ENCODE measurements at places on chromosomes 11 and 22.
A peak's percentile ranks its signal among the peaks of the same experiment; 100 is the strongest.

DNA sequence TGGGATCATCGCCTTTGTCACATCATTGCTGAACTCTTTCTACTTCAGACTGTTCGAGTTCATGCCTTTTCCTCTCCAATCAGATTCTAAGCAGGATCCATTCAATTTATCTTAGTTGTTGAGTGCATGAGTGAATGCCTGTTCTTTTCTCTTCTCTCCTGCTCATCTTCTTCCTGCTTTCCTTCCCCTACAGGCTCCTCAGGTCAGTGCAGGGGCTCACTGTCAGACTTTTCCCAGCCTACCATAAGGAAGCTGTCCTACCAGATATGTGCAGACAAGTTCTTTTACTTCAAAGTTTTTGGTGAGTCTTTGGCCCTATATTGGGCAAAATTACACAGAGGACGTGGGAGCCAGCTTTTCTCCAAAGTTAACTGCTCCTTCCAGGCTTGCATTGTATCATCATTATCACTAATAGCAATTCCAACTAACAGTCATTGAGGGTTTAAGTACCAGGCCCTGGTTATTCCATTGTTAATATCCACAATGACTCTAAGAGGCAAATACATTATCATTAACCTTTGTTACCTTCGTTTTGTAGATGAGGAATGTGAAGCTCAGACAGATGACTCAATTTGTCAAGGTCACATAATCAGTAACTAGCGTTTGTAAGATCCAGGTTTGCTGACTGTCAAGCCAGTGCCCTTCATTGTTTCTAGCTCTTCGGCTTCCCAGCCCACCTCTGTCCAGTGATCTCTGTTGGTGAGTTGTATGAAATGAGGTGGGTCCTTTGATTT lies 30.4 kb downstream of the OR6Q1 start:
- peak; percentile 8 for DNase-seq

GRCh38 chr22:28120691-28121592 lies 201.9 kb upstream of the PITPNB start:
- DNase-seq = no peak

DNA sequence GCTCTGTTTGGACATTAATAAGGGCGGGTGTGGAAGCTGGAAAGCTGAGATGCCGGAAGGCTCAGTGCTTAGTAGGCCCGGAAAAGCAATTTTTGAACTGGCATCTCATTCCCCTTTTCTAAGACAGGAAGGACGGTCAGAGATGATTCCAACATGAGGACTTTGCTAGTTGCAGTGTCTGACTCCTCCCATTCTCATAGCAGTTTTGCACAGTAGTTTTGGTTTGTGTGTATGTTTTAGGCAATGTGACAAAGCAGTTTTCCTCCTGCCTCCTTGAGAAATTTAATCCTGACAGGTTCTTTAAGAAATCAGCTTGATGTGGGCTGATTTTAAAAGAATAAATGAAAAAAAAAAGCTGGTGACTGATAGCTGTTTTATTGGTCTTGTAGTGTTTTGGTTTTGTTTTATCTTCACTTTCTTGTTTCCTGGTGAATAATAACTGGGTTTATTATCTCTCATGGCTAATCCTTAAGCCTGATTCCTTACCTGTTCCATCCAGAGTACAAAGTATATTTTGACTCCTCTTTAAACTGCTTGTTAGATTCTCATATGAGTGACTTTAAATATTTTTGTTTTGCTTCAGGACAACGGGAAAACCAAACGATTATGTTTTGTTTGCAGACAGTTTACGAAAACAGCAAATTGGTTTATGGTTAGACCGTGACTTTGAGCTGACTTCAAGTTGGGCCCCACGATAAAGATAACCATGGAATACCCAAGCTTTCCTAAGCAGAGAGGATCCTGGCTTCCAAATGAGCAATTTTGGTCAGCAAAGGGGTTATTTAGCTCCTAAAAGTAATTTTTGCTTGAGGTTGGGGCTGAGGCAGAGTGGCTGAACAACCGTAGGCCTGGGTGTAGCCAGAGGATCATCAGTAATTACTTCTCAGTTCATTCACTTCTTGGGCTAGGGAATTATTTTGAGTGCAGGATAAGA lies 3.4 kb downstream of the PTPRJ start:
- peak; percentile 31 for DNase-seq

- no peak for DNase-seq
These were observed 6.8 kb downstream of the OR4D10 start for GRCh38 chr11:59479906-59480305.

DNA sequence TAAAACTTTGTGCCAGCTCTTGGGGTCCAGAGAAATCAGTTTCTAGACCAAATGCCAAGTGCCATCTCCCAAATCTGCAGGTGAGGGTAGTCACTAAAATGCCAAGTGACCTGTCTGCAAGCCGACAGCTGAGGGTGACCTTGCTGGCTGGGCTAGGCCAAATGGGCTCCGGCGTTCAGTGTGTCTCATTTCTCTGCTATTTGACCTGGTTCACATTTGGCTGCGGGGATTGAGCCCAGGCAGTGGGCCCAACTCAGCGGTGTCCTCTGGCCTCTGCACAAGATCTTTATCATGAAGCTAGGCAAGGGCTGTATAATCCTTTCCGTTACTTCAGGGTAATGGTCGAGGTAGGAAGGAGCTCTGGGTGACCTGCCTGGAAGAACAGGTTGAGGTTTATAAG lies 87.5 kb downstream of the SNX19 start:
- peak; percentile 52 for DNase-seq

DNA sequence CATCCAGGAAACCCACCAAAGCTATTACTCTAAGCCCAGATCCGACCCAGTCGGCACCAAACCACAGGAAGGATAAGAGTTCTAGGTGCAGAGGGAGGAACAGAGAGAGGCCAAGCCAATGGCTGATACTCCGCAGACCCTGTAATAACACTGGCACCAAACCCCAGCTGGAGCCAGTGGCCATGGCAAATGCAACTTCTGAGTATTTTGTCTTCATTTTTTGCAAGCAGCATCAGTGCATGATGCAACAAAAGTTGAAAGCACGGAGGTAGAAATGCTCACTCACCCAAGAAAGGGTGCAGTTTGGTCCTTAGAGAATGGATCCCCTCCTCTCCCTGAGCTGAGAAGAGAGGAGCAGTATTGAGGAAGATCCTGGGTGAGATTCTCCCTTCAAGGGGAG lies 2.8 kb downstream of the TMEM121B start:
- no peak for DNase-seq

DNA sequence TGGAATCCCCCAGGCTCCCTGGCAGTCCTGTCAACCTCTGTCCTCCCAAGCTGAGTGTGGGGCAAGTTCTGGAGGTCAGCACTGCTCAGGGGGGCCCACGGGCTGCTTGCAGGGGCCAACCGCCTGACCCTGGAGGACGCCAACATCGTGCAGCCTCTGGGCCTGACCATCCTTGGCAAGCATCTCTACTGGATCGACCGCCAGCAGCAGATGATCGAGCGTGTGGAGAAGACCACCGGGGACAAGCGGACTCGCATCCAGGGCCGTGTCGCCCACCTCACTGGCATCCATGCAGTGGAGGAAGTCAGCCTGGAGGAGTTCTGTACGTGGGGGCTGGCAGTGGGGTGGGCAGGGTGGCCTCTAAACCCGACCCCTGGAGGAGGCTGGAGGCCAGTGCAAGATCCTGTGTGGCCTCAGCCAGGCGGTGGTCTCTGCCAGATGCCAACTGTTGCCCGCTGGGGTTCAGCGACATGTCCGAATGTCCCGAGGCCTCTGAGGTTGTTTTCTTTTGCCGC lies 34.6 kb upstream of the PPP6R3 start:
- DNase-seq = no peak

DNA sequence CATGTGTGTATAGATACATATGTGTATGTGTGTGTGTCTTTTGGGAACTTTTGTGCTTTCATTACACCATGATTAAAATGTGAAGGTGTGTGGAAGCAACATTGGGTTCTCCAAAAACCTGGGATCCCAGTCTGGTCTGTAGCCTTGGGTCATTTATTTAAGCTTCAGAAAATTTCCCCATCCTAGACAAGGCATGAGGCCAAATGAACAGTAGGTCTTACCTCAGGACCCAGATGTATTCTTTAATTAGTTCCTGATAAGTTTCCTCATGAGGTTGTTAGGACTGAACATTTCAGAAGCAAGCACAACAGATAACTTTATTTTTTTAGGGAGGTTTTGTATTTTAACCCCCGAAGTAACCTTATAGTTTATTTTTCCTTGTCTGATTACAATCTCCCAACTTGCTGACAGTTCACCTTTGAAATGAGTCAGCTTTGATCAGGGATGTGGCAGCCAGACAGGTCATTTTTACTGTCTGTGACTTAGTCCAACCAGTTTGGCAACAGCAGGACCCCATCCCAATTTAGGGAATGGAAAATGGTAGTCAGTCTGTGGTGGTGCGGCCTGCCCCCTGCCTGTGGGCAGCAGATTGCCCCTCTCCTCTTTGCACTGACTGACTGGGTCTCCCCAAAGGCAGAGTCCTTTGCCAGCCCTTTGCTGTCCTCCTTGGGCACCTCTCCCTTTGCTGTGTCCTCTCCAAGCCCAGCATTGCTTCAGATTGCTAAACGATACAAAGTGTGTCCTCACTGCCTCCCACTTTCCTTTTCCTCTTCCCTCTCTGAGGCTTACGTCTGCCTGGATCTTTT lies 88.3 kb downstream of the NAV2 start:
- DNase-seq = peak; percentile 34

DNA sequence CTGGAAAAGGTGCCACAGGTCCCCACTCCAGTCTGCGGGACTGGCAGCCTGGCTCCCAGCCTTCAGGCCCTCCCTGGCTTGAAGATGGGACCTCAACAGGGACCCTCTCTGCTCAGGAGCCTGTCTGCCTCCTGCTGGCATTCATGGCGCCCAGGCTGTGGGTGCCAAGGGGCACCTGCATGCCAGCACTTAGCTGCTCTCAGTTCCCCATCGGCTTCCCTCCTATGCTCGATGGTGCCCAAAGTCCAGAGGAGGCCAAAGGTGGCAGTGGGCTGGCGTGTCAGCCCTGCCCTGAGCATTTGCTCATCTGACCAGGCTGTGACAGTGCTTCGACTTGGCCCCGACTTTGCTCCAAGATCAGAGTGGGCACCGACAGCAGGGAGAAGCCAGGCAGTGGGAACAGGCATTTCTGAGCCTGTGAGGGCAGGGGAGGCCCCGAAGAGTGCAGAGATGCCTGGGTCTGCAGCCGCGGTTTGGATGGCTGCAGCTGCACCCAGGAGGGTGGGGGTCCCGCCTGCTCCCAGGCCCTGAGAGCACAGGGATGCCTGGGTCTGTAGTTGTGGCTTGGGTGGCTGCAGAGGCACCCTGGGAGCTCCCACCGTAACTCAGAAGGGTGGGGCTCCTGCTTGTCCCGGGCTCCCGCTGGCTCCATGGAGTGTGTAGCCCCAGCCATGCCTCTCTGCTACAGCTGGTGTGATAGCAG lies 463.6 kb downstream of the TBC1D22A start:
- no peak for DNase-seq

DNA sequence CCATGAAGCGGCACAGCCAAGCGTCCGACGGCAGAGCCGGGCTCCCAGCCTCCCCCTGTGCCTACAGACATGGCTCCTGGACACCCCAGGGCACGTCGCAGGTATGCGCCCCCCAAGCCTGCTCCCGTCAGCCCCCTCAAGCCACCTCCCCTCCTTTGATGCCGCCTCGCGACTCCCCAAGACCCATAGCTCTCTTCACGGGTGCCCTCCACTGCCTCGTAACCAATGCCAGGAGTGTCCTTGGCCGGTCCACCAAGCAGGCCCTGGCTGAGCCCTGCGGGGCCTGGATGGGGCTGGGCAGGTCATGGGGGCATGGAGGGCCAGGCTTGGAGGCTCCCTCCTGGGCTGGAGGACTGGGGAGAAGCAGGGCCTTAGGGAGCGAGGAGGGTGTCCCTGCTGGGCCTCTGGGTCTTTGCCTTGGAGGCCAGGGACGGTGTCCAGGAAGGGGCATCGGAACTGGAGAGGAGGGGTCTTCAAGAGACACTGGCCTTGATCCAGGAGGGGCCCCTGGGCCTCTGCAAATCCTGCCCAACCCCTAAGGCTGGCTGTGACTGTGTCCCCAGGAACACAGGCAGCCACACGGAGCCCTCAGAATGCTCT lies 9.2 kb downstream of the ANO9 start:
- DNase-seq = no peak

DNA sequence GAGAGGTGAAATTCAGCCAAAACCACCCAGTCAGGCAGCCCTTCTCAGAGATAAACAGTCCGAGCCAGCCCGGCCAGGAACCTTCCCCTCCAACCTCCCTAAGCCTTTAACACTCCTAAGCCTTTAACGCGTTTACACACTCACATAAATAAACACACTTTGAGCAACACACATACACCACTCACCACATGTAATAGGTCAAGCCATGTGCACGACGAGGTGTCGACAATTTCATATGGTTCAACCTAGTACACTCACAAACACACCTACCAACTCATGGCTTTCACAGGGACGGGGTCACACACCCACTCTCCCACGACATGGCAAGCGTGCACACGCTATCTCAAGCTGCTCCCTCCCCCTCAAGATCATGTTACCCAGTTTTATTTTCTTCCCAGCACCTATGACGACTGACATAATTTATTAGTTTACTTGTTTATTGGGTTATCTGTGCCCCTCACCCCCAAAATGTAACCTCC lies 15.5 kb downstream of the SLC43A1 start:
- no peak for DNase-seq

- DNase-seq = no peak
These were observed 10.0 kb downstream of the RRP7A start for GRCh38 chr22:42509548-42509947.

DNA sequence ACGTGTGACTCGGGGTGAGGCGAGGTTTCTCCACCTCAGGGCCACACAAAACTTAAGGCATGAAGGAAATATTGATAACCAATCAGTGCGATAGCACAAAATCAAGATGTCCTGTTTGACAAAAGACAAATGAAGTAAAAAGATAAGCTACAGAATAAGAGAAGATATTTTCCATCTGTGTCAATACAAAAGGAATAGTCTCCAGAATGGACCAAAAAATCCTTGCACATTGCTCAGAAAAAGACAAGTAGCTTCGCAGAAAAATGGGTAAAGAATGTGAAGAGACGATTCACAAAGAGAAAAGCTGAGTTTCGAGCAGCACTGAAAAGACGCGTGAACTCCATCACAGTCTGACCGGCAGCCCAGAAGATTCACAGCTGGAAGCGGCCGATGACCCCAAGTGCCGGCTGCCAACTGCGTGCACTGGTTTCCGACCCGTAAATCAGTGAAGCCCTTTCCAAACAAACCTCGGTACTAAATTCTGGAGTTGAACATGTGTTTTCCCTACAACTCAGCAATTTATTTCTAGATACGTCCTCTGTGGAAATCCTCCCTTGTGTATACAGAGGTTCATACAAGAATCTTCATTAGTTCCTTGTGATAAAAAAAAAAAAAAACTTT lies 308.4 kb downstream of the BRD1 start:
- DNase-seq = no peak

- DNase-seq = no peak
These were observed 29.4 kb downstream of the TCP11L1 start for GRCh38 chr11:33068611-33069340.

Measured in fibroblast of mammary gland (primary cell).